ENCODE measurements at places on chromosomes 1 and 21.

- no peak for DNase-seq
Observed at GRCh38 chr1:54818461-54819194, 17.5 kb upstream of the TTC22 start.

DNA sequence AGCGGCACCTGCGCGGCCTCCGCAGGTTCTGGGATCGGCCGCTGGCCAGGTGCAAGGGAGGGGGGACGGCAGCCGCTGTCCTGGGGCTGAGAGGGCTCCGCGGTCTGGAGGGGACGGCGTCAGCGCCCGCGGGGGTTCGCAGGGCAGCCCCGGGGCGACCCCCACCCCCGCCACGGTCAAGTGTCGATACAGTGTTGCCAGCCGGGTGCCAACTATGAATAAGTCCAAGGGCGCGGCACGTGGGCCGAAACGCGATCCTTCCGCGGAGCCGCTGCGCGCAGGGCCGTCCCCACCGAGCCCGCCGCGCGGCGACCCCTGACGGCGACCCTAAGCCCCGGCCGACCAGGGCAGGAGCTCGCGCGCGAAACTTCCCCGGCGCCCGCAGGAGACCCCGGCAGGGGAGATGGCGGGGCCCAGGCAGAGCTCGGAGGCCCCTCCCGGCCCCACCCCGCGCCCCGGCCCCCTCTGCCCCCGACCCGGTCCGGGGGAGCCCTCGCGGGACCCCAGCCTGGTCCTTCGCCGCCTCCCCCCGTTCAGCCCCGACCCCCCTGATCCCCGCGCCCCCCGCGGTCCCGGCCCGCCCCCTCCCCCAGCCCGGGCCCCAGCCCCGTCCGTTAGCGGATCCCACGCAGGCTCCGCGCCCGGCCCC, 586 bp upstream of the AGPAT3 start:
- peak; percentile 25 for DNase-seq

GRCh38 chr1:69814926-69815325, 247.2 kb downstream of the LRRC7 start:
- DNase-seq: no peak

DNA sequence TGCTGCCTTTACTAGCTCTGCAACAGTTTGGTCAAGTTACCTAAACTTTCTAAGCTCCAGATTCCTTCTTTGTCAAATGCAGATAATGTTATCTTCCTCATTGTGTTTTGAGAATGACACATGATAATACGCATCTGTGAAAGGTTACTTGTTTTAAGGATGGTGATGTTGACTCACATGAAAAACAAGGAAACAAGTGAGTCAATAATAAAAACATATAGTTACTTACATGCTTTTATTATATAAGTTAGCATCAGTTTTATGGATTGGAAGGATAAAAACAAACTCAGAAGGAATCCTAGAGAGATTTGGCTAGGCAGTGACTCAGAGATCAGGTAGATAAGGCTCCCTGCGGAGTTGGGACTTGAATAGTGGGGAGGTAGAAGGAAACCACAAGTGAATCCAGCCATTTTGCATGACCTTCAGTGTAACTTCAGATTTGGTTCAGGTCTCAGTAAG, 144.6 kb downstream of the LMO4 start:
- DNase-seq: no peak

DNA sequence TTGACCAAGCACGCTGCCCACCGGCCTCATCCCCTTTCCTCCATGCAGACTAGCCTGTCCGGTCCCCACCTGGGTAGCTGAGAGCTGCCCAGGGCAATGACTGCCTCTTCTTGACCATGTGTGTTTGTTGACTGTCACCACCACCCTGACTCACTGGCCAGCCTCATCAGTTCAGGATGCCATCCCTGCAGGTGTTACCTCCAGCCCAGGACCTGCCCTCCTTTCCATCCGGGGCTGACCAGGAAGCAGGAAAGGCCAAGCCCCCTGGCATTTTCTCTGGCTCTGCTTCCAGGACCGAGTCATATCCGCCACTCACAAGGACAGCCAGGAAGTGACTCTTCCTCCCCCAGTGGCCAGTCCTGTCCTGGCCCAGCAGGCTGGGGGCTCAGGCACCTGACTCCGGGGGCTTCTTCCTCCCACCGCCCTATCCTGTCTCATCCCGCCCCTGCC, 17.1 kb downstream of the EPHA2 start:
- DNase-seq: no peak

DNA sequence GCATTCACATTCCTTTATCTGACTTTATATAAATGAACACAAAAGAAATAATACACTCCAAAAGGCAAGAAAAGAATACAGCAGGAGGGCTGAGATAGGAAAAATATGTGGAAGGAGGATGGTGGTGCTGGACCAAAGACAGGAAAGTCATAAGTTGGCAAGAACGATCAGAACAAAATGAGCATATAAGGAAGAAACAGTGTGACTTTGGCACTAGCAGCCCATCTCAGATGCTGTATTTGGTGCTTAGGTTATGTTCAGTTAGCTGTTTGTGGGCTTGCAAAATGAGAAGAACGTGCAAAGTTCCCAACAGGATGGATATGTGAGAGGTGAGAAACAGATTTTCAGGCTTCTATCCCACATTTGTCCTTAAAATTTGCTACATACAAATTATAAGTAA, 719.8 kb upstream of the ADGRL4 start:
- no peak for DNase-seq

DNA sequence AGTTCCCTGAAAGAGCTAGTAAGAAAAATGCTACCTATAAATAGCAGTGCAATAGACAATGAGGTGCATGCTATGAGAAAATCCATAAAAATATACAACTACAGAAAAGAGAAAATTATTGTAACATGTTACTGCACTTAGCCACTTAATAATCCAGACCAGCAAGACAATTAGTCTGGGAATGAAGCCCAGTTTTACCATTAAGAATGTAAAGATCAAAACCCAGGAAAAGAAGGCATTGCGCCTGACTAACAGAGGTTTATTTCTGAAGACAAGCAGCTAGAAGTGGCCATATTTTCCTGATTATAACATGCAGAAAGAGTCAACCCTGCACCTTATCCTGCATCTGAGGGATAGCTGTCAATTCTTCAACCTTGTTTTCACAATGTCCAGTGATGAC, 276.4 kb upstream of the PRMT6 start:
- DNase-seq: no peak

GRCh38 chr1:38444311-38444710, 397.7 kb upstream of the POU3F1 start:
- no peak for DNase-seq

DNA sequence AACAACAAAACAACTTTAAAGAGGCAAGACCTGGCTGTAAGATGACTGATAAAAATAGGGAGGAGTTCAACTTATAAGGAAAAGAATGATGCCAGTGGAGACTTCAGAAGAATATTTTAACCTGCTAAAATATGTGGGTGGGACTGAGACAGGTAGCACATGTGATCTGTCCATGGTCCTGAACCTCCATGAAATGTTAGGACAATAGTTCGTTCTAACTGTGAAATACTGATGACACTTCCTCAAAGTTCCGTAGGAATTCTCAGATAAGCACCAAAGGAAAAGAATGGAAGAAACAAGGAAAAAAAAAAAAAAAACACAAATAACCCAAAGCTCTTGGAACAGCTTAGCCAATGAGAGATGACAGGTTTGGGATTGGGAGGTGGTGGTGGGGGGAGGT, 44.7 kb downstream of the CDC42BPA start:
- no peak for DNase-seq

GRCh38 chr1:97593192-97593591, 327.6 kb downstream of the DPYD start:
- DNase-seq: no peak

DNA sequence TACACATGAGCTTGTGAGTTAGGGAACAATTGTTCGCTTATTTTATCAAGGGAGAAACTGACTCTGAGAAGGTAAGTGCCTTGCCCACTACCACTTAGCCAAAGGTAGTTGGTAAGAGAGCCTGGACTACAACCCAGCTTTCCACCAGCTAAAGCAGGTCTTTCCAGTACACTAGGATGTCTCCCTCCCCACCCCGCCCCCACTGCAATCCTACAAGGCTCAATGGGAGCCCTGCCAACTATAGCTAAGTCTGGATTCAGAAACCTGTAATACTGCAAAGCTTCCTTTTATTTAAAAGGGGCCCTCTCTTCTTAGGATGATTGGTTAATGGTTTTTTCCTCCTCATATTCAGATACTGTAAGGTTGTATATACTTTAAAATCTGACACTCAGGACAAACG, 102.0 kb upstream of the C8B start:
- DNase-seq: no peak

DNA sequence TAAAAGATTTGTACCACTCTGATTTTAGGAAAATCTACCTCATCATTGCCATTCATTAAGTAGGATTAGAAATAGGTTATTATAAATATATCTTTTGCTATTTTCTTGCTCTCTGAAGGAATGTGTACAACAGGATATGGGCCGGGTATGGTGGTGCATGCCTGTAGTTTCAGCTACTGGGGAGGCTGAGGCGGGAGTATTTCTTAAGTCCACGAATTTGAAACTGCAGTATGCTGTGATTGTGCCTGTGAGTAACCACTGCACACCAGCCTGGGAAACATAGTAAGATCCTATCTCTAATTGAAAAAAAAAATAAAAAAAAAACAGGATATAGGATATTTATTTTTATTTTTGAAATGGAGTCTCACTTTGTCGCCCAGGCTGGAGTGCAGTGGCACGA, 50.0 kb downstream of the CLIC4 start:
- DNase-seq: no peak

GRCh38 chr21:46184625-46185555, 631 bp upstream of the SPATC1L start:
- peak; percentile 27 for DNase-seq
